ENCODE measurements at places on chromosomes 2 and 18. TPM values are rescaled to one million over a fixed set of nuclear protein-coding genes. Genes with fewer than 3 reads are reported as not detected.

- no peak for DNase-seq
These were observed 15.7 kb downstream of the GRHL1 start for GRCh38 chr2:9967053-9967775.

- peak; percentile 93 for DNase-seq
These were observed 49.5 kb downstream of the PTPRM start for GRCh38 chr18:7616661-7617060.

DNA sequence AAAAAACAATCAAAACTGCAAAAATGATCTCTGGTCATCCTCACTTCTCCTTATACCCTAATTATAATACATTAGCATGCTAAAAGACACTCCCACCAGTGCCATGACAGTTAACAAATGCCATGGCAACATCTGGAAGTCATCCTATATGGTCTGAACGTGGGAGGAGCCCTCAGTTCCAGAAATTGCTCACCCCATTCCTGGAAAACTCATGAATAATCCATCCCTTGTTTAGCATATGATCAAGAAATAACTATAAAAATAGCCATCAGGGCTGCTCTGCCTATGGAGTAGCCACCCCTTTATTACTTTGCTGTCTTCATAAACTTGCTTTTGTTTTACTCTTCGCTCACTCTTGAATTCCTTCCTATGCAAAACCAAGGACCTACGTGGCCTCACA is 5.7 kb upstream of the C2orf80 start:
- DNase-seq = no peak

IMMT gene
- 48.2 TPM for total RNA-seq

DNA sequence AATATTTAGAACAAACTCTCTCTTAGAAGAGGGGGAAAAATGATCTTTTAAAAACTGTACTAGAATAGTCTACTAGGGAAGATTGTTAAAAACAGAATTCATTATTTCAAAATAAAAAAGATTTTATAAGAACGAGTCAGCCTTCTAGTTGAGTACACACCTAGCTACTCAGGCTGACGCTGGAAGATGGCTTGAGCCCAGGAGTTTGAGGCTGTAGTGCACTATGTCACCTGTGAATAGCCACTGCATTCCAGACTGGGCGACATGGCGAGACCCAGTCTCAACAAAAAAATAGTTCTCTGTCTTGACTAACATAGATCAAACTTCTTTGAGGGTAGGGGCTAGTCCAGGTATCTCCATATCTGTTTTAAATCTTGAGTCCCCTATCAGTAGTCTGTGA is 33.9 kb downstream of the ERLEC1 start:
- DNase-seq = no peak

GRCh38 chr2:30276455-30276911 is 45.1 kb downstream of the LBH start:
- DNase-seq = no peak

RGPD3 gene
- total RNA-seq = 2.2 TPM

ZBTB7C gene
- total RNA-seq = 0.41 TPM

DNA sequence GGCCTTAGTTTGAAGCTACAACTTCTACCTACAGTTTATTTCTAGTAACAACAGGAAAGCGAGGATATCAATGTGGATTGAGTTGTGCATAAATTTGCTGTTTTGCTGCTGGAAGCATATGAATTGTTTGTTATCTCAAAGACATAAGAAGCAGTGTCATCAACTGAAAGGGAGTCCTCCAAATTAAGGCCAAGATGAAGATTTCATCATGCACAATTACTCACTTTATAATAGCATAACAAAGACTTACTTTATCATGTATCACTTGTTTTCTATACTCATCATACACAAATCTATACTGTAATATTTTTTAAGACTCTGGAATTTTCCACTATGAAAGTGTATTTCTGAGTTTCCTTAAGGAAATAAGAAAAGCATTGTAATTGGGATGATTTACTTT is 136.1 kb upstream of the FANCL start:
- DNase-seq = no peak

GRCh38 chr2:169031202-169031601 is at the start of gene ABCB11:
ABCB11 (minus strand) TSS chr2:169031324; CDS start chr2:169018125, 13,199 bp downstream.
- DNase-seq = no peak

DNA sequence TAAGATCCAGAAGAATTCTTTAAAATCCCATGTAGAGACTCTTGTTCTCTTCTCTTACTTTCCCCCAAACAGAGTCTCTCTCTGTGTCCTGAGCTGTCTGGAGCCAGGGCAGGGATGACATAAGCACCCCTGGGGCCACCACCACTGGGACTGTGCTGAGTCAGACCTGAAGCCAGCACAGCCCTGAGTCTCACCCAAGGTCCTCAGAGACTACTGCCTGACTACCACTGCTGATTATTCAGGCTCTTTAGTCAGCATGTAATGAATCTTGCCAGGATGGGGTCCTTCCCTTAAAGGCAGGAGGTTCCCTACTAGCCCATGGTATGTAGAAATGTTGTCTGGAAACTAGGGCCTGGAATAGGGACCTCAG is 34.9 kb upstream of the DYNC1I2 start:
- no peak for DNase-seq

GRCh38 chr2:105671156-105671555 is 73.6 kb upstream of the NCK2 start:
- DNase-seq = peak; percentile 79

DNA sequence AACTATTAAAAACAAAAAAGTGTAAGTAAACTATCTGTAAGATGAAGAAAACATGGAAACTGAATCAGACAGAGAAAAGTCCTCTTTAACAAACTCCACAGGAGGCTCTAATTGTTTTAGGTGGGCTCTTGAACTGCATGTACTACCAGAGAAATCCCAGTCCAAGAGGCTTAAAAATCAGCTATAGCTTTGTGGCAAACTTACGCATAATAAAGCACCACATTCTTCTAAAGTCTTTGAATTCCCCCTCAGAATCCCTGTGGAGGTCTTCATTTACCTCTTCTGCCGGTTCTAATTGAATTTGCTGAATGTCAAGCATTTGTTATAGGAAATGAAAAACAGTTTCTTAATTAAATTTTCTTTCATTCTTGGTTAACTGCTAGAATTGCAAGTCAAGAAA is 40.8 kb downstream of the CHN1 start:
- DNase-seq = no peak

CAPN14 gene
- 0.16 TPM for total RNA-seq

- DNase-seq = no peak
These were observed 625 bp downstream of the LYPD6 start for GRCh38 chr2:149331023-149331400.

DNA sequence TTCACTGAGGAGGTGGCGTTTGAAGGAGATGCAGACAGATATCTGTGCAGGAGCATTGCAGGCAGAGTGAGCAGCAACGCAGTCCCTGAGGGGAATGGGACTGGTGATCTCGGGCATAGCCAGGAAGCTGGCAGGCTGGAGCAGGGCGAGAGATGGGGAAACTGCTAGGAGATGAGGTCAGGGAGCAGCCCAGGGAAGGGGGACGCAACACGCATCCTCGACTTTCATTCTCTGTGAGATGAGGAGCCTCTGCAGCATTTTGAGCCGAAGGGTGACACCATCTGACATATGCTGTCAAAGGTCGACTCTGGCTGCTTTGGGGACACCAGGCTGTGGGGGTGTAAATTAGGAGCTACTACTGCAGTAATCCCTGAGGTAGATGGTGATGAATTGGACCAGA is 4.3 kb upstream of the CHRNA1 start:
- DNase-seq = no peak

DNA sequence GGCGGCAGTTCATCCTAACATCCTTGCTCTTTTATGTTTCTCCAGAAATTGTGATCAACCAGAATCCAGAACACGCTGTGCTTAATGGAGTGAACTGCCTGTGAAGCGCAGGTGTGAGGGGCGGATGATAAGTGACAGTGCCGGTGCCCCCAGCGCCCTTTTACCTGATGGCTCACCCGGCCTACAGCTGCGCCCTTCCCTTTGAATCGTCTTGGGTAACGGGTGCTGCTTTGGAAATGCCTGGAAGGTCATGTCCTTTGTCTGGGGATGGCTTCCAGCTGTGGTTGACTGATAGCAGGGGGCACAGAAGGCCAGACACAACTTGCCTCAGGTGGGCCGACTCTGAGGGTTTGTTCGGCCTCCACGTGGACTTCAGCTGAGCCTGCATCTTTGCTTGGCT is 119.4 kb downstream of the LPIN1 start:
- DNase-seq = no peak

GRCh38 chr2:74741629-74742028 is 87.6 kb downstream of the SEMA4F start:
- DNase-seq = no peak

DNA sequence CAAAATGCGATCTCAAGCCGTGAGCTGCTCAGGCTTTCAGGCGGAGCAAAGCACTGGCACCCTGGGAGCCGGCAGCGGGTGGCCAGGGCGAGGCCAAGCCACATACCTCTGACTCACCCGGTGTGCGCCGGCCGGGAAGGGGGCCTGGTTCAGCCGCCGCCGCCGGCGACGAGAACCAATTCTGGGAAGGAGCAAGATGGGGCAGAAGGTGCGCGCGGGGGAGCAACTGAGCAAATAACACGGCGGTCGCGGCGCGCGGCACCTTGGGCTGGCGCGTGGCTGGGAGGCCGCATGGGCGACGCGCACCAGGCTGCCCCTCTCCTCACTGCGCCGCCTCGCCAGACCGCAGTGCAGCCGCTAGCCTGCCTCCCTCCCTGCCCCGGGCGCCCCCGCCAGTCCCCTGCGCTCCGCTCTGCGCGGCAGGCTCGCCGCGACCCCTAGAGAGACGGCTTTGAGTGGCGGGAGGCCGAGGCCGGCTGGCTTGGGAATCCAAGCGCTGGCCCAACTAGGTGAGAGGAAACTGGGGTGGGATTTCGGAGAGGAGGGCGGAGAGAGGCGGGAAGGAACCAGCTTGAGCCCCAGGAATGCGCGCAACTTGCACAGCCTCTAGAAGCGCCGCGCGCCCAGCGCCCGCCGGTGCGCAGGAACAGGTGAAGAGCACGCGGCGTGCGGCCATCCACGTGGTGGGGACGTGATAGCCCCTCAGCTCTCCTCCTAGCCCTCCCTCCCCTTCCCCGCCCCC is 3.2 kb downstream of the NRP2 start:
- peak; percentile 79 for DNase-seq

DNA sequence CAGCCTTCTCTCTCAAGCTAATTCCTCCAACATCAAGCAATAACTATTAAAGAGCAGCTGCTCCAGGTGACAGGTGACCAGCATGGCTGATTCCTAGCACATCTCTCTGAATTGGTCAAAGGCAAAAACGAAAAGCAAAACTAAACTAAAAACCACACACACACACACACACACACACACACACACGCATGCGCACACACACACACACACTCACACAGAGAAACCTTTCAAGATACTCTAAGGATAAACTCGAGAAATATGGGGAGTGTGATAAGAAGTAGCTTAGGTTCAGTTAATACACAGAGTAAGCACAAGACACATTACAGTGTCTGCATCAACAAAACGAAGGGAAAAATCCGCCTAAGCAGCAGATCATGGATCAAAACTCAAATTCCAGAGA is 74.5 kb upstream of the FZD7 start:
- no peak for DNase-seq

DNA sequence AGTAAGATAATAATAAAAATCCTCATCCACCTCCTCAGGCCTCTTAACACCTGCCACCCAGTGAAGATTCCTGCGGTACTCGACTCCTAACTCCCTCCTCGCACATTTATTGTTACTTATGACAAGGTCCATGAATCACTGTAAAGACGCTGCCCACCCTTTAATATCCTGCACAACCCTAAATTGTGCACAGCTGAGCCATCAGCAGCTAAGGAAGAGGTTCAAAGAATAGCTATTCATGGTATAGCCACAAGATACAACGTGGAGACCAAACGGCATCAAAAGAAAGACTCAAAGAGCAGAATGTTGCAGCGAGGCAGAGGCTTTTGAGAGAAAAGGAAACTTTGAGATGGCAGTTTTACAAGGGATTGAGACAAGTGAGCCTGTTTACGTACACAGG is 266.3 kb downstream of the SATB2 start:
- no peak for DNase-seq

MC5R gene
- total RNA-seq = not detected

IGFBP5 gene
- total RNA-seq = 449 TPM

DNA sequence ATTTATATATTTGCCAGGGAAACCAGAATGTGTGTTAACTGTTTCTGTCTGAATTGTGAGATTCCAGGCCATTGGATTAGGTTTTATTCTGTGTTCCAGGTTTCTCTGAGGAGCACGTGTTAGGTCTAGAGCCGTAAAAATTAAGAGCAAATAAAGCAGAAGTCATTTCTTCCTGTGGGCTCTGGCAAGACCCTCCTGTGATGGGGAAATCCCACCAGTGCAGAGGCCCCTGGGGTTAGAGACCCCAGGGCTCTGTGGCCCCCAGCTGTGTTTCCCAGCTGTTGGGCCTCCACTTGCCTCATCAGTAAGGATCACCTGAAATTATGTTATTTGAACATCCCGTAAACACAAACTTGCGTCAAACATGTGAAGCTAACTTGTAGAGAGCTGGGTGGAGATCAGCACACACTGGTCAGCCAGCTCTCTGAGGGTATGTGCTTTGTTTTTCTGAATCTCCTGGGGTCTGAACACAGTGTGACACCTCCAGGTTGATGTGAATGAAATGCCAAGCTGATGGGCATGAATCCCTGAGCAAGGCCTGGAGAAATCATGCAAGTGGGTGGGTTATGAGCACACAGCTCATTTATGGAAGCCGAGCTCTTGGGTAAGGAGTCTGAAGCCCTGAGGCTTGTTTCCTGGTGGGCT is 50.3 kb downstream of the HK2 start:
- no peak for DNase-seq

DNA sequence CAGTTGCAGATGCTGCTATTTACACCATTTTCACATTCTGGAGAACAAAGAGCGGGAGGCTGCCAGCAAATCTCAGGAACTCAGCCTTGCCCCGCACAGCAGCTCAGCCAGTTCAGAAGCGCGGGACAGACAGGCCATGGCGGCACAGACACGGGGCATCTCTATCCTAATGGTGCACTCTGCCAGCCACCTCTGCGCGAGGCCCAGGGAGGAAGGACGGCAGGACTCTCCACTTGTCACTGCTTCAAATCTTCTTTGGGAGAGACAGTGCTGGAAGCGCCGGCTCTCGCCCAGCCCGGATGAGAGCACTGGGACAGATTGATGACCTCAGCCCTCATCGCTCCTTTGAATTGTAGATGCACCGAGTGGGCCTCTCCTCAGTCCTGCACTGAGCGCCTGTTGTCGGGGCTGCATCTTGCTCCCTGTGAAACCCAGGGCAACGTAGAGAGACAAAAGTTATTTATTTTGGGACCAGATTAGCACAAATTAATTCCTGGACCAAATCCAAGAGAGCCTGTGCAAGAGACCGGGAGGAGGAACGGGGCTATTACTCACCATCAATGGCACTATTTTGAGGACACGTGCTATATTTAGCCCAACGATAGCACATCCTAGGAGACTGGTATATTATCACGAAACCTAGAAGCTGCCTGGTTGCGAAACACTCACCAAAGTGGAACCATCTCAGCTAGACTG is 211.4 kb upstream of the SMIM21 start:
- DNase-seq = peak; percentile 76

RPRM gene
- 35.7 TPM for total RNA-seq

GRCh38 chr18:77088963-77089722 is 43.4 kb downstream of the MBP start:
- no peak for DNase-seq

SPC25 gene
- total RNA-seq = 0.54 TPM

DNA sequence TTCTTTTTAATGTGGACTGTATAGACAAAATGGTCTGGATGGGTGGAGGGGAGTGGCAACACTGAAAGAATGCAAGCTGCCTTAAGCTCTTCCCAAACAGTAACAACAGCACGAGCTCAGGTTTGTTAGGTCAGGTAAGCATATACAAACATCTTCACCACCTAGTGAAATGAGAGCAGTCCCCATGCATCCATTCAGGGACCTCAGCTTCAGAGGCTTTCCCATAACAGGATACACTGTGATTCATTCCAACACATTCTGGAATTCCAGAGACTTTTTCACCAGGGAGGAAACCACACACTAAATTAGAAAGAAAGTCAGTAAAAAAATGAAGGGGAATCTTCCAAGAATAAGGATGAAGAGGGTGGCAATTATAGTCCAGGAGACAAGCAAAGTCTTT is 50.4 kb upstream of the BZW1 start:
- no peak for DNase-seq

Data from sigmoid colon (tissue), 7 donors.